ENCODE measurements at places on chromosomes 4 and X.

DNA sequence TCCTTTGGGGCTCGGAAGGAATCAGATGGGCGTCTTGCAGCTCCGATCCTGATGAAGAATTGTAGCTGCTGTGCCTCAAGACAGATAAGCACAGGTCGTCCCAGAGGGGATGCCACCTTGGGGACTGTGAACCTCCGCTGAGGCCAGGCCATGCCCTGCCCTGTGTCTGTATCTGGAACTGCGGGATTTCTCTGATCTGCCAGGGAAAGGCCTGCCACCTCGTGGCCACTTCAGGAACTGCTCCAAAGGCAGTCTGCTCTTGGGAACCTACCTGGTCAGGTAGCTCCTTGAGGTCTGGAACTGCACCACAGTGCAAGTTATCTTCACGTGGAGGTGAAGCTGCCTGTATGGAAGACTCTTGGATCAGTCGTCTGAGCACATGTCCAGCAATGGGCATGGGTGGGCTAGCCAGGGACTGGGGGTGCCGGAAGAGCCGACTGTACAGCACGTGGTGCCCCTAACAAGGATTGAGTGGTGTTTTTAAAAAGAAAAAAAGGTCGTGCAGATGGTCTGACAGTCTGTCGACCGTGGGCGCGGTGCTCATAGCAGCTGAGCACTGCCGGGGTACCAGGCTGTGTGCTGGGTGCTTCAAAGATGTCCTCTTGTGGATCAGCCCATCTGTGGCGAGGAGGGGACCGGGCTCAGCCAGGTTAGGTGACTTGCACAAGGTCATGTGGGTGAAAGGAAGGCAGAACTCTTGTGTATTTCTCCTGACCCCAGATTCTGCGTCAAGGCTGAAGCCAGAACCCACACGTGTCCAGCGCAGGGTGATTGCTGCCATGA, 3.1 kb upstream of the GRPEL1 start:
- DNase-seq = peak; percentile 95

DNA sequence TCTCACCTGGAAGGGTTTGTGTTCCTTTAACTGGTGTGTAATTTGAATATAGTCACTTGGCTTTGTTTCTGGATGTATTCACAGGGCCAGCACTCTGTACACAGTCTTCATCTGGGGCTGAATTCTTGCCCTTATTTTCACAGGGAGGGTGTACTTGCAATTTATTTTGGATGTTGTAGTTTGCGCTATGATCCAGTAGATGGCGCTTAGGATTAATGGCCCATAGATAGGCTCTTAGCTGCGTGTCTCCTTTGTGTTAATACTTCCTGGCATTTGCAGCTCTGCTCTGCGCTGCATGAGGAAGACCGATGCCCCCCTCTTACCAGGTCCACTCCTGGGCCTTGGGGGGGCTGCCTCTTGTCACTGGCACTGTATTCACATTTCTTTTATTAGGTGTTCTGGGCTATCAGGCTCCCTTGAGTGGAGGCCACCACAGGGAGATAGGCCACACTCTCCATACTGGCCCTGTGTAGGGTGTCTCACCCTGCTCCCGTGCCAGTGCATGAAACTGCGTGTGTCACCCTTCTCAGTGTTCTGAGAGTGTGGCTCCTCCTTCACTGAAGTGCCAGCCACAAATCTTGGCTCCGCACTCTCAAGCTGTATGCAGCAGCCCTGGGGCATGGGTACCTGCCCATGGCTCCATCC, 562.2 kb downstream of the ZIC3 start:
- no peak for DNase-seq

DNA sequence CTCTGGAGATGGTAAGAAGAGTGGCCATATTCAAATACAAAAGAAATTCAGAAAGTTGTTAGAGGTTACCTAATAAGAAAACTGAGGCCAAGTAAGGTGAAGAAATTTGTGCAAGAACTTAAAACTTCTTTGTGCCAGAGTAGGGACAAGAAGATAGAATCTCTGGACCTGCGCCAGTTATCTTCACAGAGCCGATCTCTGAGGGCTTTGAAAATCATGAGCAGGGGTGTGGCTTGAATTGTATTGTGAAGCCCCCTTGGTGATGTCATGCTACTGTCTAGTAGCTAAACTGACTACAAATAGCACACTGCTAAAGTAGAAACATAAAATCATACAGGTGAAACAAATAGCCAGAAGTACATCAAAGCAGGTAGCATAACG, 184.6 kb downstream of the UGT8 start:
- no peak for DNase-seq

DNA sequence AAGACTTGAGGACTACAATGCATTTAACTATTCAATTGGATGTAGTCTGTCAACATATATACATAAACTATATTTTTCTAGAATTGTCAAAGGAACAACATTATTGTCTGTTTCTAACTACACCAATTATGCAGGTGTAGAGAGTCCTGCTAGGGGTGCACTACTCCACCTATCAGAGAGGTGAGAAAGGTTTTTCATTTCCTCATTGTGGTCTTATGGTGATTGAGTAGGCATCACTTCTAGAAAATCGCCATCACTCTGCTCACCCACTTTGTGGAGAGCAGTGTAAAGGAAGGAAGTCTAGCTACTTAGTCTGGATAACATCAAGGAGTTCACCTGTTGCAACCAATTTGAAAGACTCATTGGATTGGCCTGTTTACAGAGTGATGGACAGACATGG, 4.4 kb upstream of the ADH1C start:
- DNase-seq = no peak

GRCh38 chrX:148672517-148672916, 172.1 kb downstream of the AFF2 start:
- no peak for DNase-seq

- peak; percentile 87 for DNase-seq
Observed at GRCh38 chr4:109302361-109303139, at the start of gene COL25A1. COL25A1 (minus strand) TSS chr4:109302658.

DNA sequence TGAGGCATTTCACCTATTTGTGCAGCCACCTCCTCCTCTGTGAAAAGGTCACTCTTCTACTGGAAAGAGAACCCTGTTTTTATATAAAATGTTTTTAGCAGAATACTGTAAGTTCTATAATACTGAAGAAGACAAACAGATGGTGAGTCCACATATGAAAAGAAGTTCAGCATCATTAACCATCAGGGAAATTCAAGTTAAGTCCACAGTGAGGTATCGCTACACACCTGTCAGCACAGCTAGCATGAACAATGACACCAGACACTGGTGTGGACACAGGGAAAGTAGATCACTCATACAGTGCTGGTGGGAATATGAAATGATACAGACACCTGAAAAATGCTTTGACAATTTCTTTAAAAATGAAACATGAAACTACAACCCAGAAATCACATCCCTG, 133.0 kb downstream of the MAD2L1 start:
- DNase-seq = peak; percentile 11

GRCh38 chr4:119002476-119002875, 113.8 kb downstream of the SYNPO2 start:
- DNase-seq = no peak

GRCh38 chr4:121697564-121697963, 784 bp upstream of the ANXA5 start:
- peak; percentile 37 for DNase-seq

- no peak for DNase-seq
Observed at GRCh38 chr4:10442976-10443375, 14.2 kb downstream of the ZNF518B start.

- DNase-seq = no peak
Observed at GRCh38 chr4:55604996-55605395, 13.0 kb upstream of the PDCL2 start.

GRCh38 chrX:22249371-22249770, 23.3 kb upstream of the CBLL2 start:
- DNase-seq = no peak

DNA sequence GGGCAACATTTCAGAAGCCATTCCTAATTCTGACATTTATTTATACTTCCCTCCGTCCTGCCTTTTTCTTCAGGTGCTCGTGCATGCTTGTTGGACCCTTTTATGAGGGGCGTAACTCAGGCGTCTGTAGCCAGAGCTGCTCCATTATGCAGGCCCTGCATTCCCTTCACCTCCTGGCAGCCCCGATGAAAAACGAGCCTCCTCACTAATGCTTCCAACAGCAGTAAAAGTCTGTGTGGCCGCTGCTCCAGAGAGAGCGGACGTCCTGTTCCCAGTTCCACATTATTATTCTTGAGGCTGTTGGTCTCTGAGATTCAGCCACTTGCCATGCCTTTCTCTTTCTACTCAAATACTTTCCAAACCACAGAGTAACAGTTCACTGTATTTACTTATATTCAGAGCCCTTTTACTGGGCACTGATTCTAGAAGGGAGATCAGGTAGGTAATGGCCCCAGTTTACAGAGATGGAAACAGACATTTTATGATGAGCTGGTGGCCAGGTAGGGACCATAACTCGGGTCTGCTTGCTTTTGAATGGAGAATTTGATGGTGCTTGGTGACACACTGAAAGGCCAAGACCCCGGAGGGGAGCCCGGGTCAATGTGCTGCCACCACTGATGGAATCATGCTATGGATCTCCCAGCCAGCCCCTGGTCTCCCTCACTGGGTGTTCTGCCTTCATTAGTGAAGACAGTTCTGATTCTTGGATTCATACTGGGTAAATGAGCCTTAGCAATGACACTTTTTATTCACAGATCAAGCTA, 101.0 kb downstream of the GATB start:
- DNase-seq = no peak

DNA sequence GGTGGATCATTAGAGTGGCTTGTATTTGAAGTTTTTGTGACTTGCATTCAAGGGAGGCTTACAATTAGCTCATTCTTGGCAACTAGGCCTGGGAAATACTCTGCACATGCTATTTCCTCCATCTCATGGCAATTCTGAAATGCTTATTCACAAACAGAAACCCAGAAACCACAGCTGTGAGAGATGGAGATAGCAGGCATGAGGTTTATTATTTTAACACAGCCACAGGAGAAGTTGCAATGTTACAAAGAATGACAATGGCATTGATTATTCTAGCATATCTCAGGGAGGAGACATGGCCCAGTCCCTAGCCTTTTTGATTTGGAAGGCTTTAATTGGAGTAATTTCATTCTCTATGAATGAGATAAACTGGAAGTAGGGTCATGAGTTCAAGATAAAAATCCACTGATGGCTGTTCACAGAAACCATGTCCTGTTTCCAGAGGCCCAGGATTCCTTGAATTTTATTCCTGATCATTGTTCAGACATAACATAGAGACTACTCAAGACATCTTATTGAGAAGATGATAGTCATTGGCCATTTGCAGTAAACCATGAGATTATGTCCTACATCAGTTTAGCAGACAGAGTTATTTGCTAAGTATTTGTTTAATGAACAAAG, 123.9 kb downstream of the MID1 start:
- DNase-seq = peak; percentile 63

DNA sequence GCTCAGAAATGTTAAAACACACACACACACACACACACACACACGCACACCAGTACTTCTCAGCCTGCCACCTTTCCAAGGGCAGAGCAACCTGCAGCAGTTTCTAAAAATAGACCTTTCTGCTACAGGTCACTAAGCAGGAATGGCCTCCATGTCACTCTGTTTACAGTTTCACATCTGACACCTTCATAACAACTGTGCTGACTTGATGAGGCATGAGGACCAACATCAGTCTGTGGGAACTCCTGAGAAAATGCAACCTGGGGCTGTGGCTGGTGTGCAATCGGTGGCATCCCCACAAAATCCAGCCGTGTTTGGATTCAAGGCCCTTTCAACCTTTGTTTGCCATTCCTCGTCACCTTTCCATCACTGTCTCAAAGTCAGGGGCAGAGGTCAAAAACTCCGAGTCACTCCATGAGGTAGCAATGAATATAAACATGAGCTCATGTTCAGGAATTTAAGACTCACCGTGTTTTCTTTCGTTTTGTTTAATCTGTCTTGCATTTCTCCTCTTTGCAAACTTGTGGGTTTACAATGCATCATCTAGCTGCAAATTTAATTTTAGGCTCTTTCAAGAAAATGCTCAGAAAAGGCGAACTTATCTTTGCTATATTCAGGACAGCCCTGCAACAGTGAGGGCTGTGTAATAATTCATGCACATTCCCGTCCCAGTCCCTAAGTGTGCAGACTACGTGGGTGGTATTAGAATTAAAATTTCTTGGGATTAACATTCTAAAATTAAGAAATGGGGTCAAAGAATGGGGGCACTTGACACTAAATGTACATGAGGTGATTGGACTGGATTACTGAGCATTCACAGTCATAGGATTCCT, 135.3 kb downstream of the SHROOM3 start:
- DNase-seq = peak; percentile 62

GRCh38 chr4:82803746-82804145, 5.2 kb upstream of the SCD5 start:
- no peak for DNase-seq

DNA sequence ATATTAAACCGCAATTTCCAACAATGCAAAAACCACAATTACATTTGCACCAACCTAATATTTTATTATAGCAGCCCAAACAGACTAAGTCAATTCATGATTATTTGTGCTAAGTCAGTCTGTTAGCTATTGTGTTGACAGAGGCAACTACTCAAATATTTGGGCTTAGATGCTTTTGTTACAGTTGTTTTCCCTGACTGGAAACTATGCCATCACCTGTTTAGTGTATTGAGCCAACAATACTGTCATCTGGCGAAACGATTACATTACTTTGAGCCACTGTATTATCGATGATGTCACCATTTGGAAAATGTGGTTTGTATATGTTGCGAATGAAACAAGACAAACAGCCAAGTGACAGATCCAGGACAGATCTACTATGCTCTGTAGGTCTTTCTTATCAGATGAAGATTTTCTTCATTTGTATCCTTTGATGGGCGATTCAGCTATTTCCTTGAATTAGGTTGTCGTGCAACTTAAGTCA, 38.7 kb upstream of the INTS6L start:
- DNase-seq = no peak

DNA sequence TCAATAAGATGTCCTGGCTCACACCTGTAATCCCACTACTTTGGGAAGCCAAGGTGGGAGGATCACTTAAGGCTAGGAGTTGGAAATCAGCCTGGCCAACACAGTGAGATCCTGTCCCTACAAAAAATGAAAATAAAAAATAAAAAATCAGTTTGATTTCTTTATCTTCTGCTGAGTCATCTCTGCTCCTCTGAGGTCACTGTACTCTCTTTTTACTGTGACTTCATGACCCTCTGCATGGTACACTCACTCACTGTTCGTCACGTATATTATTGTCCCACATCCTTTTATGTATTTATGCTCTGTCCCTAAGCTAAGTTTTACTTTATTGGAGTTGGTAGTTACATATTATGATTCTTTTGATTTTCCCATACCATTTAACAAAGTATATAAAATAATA, 333.3 kb downstream of the PCDH7 start:
- DNase-seq = no peak

DNA sequence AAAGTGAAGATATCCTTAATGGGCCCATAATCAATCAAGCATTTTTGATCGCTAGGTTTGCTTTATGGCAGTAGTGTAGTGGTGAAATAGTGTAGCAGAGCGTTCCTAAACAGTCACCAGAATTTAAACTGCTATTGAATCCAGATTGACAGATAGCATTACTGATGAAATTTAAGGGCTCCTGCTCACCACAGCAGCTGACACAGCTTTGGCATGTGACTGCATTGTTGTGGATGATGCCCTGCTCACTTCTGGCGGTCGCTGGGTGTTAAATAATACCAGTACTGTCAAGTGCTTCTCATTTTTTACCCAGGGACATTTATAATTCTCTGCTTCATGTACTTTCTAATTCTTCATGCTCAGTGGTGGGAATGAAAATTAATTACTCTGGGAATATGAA, 102.0 kb upstream of the ARHGAP24 start:
- DNase-seq = no peak

Measured in stomach (tissue), 19 donors.